ENCODE measurements at places on chromosomes 7 and 10.

DNA sequence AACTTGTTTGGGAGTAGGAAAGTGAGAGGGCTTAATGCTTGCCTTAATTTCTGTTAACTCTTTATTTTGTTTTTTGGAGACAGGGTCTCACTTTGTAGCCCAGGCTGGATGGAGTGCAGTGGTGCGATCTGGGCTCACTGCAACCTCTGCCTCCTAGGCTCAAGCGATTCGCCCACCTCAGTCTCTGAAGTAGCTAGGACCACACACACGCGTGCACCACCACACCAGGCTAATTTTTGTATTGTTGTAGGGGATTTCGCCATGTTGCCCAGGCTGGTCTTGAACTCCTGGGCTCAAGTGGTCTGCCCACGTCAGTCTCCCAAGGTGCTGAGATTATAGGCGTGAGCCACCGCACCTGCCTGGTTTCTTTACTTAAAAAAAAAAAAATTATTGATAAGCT lies 1.9 kb downstream of the PPP2R2D start:
- DNase-seq = no peak

DNA sequence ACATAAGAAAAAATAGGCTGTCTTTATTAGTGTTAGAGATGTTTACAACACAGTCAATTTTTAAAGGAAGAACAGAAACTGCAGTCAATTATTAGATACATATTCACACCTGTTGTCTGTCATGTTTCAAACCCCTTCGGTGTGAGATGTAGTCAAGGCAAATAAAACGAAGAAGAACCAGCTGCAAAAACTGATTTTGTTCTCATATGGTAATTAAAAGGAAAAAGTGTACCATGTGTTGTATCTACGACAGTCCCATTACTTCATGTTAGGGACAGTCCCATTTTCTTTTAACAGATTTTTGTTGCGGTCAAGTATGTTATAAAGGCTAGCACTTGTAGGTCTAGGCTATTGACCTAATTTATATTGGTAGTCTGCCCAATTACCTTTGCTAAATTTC lies 149.4 kb downstream of the LRRN3 start:
- DNase-seq = no peak

GRCh38 chr10:132394201-132394811 lies 2.7 kb upstream of the PWWP2B start:
- DNase-seq = no peak

DNA sequence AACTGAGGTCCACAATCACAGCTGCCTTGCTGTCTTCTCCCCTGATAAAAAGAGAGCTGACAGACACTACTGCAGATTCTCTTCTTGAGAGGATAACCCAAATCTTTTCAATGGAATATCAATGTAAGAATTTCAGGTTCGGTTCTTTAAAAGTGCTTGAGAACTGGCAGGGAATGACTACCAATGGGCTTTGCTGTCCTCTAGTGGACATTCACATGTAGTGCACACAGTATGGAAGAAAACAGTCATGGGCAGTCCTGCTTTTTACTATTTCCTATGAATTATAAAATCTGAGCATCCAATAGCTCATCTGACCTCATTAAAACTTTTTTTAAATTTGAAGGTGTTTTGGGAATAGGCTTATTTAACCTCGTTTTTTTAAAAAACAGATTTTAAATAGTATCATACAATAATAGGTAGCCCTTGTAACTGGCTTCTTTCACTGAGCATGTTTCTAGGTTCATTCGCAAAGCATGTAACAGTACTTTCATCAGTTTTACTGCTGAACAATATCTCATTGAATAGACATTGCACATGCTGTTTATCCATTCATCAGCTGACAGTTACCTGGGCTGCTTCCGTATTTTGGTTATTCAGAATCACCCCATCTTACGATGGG lies 18.3 kb downstream of the FZD9 start:
- DNase-seq = no peak

- no peak for DNase-seq
These were observed 221.0 kb downstream of the DYNC1I1 start for GRCh38 chr7:95993380-95993779.

DNA sequence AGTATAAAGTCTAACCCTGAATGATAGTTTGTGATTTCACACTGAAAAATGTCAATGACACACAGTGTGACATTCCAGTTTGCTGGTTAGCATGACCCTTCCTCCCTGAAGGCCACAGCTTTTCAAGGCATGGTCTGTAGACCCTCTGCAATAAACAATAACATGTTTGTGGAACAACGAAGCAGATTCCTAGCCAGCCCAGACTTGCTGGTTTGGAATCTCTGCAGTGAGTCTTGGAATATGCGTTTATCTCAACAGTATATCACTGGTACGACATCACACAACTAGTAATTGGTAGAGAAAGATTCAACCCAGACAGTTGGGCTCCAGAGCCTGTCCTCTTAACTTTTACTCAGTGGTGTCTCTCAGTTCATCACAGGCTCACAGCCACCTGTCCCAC lies 23.7 kb upstream of the DUSP5 start:
- no peak for DNase-seq

- DNase-seq = no peak
These were observed 1.5 kb downstream of the ZC3HAV1L start for GRCh38 chr7:139034336-139034735.

DNA sequence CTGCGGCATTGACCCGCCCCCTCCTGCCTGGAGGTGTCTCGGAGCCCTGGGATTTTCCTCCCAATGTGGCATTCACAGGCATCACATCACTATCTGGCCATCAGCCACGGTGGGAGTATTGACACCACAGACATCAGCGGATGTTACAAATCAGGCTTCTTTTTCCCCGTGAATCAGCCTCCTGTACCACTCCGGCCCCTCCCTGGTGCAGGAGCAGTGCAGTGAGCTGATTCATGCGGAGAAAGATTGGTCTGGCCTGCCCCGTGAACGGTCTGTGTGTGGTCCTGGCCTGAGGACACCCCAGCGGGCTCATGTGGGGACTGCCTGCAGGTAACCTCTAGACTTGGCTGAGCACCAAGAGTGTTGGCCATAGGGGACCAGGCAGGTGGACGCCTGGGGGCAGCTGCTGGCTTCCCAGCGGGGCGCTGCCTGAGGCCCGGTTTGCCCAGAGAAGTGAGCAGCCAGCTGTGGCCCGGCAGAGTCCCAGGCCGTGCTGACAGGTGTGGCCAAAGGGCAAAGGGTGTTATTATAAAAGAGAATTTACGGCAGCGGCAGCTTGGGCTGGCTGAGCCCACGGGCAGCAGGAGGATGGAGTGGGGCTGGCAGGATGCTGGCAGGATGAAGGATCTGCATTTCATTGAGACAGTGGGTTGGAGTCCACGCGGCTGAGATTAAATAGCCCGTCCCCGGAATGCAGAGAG lies 32.1 kb upstream of the GNA12 start:
- no peak for DNase-seq

DNA sequence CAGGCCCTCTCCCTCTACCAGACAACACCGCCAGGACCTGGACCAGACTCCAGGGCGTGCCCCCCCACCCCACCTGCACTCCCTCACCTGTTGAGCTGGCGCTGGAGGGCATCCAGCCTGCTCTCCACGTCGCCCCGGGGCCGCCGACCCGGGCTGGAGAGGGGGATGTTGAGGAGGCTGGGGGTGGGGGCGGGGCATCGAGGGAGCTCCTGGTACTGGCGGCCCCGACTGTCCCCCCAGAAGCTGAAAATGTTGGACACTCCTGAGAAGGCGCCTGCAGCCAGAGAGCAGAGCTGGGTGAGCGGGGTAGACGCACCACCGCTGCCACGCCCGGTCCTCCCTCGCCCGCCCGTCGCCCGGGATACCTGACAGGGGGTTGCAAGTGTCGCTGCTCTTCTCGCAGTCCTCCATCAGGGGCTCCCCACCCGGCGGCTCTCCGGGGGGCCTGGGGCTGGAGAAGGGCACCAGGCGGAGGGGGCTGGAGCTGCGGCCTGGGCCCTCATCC lies 30.8 kb downstream of the KCNH2 start:
- DNase-seq = peak; percentile 29

DNA sequence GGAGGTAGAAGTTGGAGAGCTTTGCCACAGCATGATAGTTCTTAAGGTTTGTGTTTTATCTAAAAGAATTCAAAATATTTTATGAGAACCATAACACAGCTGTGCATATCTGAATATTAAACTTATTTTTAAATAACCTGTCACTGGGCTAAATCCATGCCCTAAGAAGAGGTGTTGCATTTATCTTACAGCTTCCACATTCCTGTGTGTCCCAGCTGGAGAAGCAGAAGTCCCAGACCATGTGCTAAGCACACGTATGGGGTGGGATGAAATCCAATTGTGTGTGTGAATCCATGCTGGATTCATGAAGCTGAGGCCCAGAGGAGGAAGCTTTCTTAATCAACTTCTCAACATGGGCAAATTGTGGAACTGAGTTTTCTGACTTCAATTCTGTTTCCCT lies 121.5 kb downstream of the PKD1L1 start:
- no peak for DNase-seq

DNA sequence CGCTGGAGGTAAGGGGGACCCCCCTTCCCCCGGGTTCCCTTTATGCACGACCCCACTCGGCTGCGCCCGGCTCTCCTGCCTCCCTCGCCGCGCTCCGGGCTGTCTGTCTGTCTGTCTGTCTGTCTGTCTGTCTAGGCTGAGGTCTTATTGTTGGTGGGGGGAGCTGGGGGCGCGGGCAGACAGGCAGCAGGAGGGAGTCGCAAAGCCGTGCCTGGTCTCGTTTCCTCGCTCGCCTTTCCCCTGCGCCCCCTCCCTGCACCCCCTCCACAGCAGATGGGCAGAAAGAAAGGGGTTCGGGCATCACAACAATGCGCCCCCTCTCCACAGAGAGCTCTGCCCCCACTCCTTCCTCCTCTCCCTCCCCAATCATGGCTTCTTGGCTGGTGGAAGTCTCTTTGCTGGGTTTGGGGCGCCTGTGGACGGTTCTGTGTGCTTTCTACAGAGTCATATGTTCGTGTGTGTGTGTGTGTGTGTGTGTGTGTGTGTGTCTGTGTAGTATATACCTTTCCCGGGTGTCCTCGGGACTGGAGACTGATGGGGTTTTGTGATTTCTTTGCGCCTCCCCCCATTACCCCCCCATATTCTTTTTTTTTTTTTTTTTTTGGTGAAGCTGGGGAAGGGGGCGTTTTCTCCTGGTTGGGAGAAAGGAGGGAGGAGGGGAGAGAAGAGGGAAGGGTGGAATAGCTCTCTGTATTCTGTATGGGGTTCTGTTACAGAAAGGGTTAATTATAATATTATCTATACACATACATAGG lies 1.9 kb downstream of the AUTS2 start:
- no peak for DNase-seq

- DNase-seq = no peak
These were observed 106.7 kb downstream of the CUX1 start for GRCh38 chr7:101924171-101924570.

- no peak for DNase-seq
These were observed 203.1 kb upstream of the NEBL start for GRCh38 chr10:21100190-21100589.

GRCh38 chr7:69467826-69468225 lies 130.4 kb upstream of the AUTS2 start:
- no peak for DNase-seq

DNA sequence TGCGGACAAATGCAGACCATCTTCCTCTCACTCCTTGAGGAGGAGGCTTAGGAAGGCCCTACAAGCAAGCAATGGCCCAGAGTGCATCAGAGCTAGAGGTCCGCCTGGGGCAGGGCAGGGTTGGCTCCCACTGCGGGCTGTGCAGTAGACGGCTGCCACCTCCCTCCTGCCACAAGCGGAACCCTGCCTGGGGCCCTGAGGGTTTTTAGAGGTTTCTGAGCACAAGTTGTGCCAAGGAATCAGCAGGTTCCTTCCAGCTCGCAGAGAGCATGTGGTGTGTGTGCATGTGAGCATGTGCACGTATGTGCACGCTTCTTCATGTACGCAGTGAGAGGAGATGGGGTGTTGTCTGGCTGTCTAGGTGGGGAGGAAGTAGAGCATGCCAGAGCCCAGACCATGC lies 25.9 kb upstream of the SMARCD3 start:
- no peak for DNase-seq

- peak; percentile 81 for DNase-seq
These were observed at the start of gene GPR85 for GRCh38 chr7:113086431-113086888. TSS of gene GPR85 (minus strand) at chr7:113086827. CDS start at chr7:113084721, 2,106 bp downstream.

GRCh38 chr10:69090685-69091084 lies 2.8 kb downstream of the SRGN start:
- no peak for DNase-seq

Measured in H9 (cell line).